OCI-LY7 (cell line): ENCODE measurements at places on chromosomes 7 and 10. TPM values are rescaled to one million over a fixed set of nuclear protein-coding genes. Genes with fewer than 3 reads are reported as not detected.

Gene MYH16
- not detected in 2 replicates for total RNA-seq

Gene VPS50
- total RNA-seq: 19.7 and 20.0 TPM in 2 replicates

Gene LEP
- total RNA-seq: not detected in 2 replicates

Gene CALY
- total RNA-seq: not detected in 2 replicates

Gene DPYSL4
- total RNA-seq: not detected in 2 replicates

Gene LIPM
- total RNA-seq: not detected in 2 replicates

Gene STEAP1B
- 1.1 and 2.1 TPM in 2 replicates for total RNA-seq

Gene NAT16
- not detected in 2 replicates for total RNA-seq

Gene COL1A2
- total RNA-seq: not detected in 2 replicates

Gene RAB19
- total RNA-seq: not detected in 2 replicates

Gene SLC13A1
- not detected in 2 replicates for total RNA-seq

Gene PDSS1
- 18.4 and 20.4 TPM in 2 replicates for total RNA-seq

Gene DRGX
- total RNA-seq: not detected in 2 replicates

Gene IFIT3
- total RNA-seq: 0.17 and 0.39 TPM in 2 replicates

GRCh38 chr7:84142726-84143125, 51.9 kb downstream of the SEMA3A start:
- no peak for DNase-seq

DNA sequence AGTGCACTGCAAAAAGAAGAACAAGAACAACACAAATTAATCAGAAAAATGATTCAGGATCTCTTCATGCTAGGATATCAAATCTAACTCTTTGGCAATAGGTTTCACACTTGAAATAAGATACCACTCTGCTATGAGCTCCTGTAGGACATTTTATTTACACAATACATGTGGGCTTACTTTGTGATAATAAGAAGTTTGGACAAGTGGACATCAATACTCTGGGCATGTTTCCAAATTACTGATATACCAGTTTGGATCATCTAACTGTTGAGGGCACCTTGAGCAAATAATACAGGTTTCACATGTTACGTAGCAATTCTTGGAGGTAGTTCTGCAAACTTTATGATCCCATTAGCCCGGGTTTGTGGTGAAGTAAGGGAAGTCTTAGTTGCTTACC, 59.8 kb downstream of the CPVL start:
- DNase-seq: no peak

DNA sequence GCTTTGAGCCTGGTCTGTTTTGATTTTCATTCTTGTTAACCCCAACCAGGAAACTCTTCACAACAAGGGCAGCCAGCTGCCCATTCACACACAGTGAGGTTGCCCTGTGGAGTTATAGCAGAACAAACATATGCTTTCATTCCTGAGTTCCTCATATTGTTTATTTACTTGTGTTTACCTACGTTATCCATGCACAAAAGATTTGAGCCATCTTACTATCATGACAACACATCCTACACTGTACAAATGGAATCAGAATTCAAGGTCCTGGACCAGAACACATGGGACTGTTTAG, 21.7 kb upstream of the BMPER start:
- DNase-seq: no peak

DNA sequence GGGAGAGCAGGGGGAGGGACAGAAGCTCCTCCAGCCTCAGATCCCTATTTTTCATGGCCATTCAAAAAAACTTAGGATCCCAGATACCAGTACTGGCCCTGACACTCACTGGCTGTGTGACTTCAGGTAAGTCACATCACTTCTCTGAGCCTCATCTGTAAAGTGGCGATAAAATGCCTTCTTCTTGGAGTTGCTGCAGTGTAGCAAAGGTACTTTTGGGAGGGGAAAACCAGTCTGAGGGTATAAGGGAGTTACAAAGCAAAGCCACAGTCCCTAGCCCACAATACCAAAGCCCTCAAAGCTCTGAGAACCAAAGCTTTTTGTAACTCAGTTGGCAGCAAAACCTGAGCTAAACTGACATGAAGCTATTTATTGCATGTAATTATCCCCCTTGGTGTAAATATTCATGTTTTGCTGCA, 43.4 kb upstream of the COL13A1 start:
- DNase-seq: no peak

GRCh38 chr10:121158988-121159579, 307.9 kb downstream of the WDR11 start:
- no peak for DNase-seq

GRCh38 chr7:25653384-25653783, 425.1 kb upstream of the NPVF start:
- no peak for DNase-seq

- no peak for DNase-seq
These were observed 50.8 kb upstream of the EGFR start for GRCh38 chr7:54968018-54968417.

DNA sequence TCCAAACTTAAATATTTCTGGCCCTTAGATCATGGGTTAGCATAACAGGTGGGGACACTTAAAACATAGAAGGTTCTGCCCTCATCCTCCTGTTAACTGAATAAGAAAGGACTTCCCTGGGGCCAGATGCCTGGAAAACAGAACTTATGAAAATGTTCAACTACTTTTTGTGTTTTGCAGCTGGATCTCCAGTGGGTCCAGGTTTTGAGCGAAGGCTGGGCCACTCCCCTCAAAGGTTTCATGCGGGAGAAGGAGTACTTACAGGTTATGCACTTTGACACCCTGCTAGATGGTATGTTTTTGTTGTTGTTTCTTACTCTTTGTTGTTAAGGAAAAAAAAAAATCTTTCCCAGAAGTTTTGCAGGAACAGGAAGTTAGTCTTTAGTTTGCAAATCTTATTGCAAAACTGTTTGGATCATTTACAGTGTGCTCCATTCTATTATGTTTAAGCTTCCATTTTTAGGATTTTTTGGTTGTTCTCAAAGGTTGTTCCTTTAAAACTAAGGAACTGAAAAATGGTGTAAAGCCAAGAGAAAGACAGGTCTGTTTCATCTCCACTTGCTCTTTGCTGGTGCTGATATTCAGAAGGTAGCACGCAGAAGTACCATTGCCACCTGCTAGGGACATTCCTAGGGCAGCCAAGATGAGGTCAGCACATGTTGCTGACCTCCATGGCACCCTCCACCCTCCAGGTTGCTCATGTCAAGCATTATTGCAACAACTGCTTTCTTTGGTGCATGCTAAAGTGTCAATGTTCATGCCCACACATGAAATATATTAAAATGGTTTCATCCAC, 56.1 kb downstream of the PAPSS2 start:
- no peak for DNase-seq

GRCh38 chr10:35425595-35425994, 89.3 kb downstream of the CCNY start:
- DNase-seq: no peak

DNA sequence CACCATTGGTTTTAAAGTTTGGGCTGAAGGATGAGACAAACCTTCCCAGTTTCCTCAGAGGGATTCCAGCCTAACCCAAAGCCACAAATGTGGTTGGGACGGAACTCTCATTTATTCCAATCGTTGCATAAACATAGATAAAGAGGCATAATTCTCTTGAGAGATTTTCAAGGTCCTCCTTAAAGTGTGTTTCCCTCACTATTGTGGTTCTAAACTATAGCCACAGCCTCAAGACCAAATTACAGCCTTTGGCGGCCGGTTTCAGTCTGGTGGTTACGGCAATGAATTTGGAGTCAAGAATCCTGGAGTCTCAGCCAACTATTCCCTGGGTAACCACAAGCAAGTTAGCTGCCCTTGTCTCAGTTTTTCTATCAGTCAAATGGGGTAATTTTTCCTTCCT, 42.6 kb downstream of the SEM1 start:
- DNase-seq: no peak

GRCh38 chr10:97412891-97413304, 11.8 kb upstream of the RRP12 start:
- no peak for DNase-seq

- DNase-seq: peak; percentile 45
These were observed 591 bp downstream of the UBE2H start for GRCh38 chr7:129952086-129952652.

DNA sequence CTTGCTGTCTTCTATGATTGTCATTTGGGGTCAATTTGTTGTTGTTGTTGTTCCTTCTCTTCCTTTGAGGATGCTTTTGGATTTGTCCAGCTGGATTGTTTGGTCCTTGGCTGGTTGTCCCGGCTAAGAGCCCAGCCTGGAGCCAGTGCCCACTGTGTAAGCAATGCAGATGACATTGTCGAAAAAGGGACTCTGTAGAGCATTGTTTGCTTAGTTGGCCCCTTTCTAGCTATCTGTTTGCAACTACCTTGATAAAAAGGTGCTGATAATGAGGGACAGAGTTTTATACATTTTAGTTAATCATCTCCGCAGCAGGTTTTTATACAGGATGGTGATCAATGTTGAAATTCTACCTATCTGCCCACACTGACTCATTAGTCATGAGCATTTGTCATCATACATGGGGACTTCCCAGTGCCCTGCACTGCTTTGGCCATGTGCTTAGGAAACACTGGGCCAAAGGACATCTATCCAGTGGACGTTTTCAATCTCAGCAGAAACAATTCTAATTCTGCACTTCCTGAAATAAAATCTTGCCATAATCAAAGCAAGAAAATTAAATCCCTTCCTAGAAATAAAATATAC, 311.9 kb downstream of the GRM8 start:
- no peak for DNase-seq

- DNase-seq: no peak
These were observed 314.4 kb downstream of the PTPRN2 start for GRCh38 chr7:158273138-158273651.

GRCh38 chr10:132096863-132097478, 31.2 kb downstream of the JAKMIP3 start:
- DNase-seq: no peak

- no peak for DNase-seq
These were observed 49.1 kb downstream of the SHH start for GRCh38 chr7:155763122-155763521.

GRCh38 chr10:13525663-13526062, 3.2 kb downstream of the BEND7 start:
- DNase-seq: no peak

- no peak for DNase-seq
These were observed 67.5 kb upstream of the TES start for GRCh38 chr7:116142850-116143249.

DNA sequence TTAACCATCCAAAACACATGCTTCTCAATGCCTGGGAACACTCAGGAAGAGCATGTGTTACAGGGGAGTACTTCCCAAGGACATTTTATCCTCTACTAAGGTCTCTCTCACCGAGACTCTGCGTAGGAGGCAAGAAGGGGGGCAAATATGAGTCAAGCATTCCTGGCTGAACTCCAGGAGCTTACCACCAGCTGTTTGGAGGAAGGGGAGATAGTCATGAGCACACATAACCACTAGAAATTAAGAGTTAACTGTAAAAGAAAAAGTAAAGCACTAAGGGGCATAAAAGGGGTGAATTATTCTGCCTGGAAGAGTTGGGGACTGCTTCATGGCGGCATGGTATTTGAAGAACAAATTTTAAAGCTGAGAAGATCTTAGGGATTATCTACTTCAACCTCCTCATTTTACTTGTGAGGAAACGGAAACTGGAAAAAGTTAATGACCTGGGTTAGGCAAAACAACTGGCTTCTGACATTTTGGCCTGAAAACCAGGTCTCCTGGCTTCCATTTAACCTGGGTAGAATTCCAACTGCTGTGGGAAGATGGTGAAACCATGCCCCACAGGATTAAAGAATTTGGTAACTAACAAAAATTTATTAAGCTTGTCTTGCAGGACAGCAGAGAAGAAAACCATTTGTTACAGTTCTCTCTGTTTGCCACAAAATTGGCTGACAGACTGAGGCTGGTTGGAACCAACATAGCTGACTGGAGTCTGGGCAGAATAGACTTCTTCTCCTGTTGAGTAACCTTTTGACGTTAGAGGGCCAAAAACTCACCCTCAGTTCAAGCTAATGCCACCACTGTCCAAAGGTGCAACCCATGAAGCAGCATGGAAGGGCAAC, 85.5 kb downstream of the SLC25A13 start:
- DNase-seq: no peak

DNA sequence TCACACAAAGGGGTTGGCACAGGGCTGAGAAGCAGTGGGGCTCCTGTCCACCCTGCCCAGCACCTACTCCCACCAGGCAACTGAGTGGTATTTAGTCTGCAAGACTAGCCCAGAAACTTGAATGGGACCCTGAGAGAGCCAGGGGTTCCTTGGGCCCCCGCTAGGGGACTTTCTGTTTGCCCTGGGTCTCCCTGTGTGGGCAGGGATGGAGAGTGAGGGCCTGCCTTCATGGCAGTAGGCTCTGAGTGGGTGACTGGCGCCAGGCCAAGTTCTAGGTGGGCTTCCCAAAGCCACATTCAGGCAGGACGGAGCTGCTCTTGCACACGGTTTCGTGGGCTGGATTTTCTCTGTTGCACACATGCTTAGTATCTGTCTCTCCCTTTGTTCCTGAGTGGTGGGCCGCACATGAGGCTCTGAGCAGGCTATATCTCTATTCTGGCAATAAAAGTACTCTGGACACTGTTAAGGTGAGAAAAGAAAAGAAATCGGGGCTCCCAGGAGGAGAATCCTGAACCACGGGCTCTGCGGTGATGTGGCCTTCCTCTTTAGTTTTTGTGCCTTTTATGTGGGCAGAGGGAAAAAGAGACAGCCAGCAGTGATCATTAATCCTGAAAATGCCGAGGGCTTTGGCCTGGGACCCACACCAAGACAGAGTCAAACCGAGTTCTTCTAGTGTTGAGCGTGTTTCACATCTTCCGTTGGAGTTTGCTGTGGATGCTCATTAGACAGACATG, 26.9 kb downstream of the IL2RA start:
- no peak for DNase-seq

DNA sequence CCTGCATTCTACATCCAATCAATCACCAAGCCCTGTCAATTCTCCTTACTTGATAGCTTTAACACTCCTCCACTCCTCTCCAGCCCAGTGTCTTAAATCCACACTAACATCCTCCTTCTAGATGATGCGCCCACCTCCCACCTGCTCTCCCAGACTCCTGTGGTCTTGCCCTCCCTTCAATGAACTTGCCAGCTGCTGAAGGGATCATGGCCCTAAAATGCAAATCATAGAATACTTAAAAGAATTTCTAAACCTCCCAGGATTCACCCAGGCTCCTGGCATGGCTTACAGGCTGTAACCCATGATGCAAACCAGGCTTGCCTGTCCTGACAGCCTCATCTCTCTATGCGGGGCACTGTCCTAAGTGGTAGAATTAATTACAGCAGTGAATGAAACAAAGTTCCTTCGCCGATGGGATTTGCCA, 43.6 kb downstream of the SYPL1 start:
- no peak for DNase-seq

DNA sequence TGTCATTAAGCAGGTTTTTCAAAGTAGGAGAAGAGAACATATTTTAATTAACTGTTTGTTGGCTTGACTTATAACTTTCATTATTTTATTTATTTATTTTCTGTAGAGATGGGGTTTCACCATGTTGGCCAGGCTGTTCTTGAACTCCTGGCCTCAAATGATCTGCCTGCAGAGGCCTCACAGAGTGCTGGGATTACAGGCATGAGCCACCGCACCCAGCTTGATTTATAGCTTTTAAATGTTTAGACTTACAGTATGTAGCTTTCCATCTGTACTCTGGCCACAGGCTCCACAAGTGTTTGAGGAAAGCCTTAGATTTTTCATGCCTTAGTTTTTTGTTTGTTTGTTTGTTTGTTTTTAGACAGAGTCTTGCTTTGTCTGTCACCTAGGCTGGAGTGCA, 72.7 kb upstream of the IFRD1 start:
- no peak for DNase-seq

- DNase-seq: no peak
These were observed 75.1 kb upstream of the KIAA1217 start for GRCh38 chr10:24133835-24134234.

- DNase-seq: no peak
These were observed 36.8 kb upstream of the TCF7L2 start for GRCh38 chr10:112913255-112913654.
